Activated CD4-positive, alpha-beta T cell treated with anti-CD3 and anti-CD28 coated beads, Interleukin-2, amount 50 U/mL, for 1 hour (primary cell): ENCODE measurements at places on chromosomes 16 and 17.

GRCh38 chr17:35726127-35726952 is 5.1 kb upstream of the RASL10B start:
- DNase-seq = no peak

GRCh38 chr16:24950275-24950674 is 64.9 kb downstream of the ARHGAP17 start:
- no peak for DNase-seq

GRCh38 chr17:3799181-3799945 is 1.6 kb downstream of the ITGAE start:
- DNase-seq = no peak

DNA sequence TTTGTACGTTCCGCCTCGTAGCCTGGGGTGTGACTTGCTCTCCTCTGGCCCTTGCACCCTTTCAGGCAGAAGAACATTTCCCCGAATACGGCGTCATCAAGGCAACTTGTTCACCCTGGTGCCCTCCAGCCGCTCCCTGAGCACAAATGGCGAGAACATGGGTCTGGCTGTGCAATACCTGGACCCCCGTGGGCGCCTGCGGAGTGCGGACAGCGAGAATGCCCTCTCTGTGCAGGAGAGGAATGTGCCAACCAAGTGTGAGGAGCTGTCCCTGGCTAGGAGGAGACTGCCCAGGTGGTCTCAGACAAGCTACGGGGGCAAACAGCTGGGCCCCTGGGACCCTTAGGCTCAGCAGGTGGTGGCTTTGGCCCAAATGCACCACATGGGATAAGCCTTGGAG is 10.4 kb downstream of the LIMD2 start:
- no peak for DNase-seq

DNA sequence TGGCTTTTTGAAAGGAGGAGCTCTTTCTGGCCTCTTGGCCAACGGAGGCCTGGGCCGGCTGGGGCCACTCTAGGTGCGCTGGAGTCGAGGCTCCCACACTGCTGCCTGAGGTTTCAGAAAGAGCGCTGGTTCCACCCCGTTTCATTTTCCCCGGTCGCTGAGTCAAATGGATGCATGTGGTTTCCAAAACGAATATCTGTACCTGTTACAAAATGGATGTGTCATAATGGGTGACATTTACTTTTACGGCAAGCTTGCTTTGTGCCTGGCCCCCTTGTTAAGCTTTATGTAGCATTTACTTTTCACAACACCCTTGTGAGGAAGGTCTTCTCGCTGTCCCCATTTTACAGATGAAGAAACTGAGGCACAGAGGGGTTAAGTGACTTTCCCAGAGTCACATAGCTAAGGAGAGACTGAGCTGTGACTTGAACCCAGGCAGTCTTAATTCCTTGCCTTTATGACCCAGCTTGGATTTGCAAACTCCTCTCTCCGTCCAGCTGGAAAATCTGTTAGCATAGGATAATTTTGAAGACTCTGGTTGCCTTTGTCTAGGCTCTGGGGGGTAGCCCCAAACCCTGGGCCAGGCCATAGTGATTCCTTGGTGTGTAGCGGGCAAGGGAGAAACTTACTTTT is 10.6 kb downstream of the KSR1 start:
- peak; percentile 38 for DNase-seq

- DNase-seq = no peak
These were observed 88.8 kb downstream of the LITAF start for GRCh38 chr16:11497851-11498289.

DNA sequence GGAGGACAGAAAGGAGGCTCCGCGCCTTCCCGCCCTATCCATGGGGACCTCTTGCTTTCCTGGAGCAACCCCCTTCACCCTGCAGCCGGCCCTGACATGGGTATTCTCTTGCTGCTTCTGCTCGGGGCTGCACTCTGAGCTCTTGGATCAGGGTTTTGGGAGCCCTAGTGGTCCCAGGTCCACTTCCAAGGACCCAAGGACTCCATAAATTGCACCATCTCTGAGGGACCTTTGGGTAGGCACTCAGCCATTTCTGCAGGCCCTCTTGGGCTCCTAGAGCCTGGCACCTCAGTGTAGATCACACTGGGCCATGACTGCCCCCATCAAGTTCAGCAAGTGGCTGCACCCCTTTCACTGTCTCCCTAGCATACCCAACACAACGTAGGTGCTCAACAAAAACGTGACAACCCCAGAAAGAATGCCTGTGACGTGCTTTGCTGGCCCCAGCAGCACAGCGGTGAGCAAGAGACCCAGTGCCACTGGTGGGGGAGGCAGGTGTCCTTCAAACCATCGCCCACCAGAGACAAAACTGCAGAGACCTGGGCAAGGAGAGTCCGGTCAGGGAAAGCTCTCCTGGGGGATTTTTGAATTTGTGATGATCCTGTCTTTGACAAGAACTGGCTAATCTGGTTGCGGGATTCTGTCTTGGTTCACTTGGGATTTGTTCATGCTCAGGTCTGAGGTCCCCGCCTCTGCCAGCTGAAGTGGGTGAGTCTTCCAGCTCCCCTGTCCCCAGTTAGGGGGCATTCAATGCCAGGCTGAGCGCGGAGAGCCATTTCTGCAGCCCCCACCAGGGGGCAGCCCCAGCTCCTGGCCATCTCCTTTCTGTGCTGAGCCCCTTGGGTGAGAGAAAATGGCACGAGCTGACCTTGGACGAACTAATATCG is 2.5 kb upstream of the RAB11FIP4 start:
- DNase-seq = peak; percentile 42

DNA sequence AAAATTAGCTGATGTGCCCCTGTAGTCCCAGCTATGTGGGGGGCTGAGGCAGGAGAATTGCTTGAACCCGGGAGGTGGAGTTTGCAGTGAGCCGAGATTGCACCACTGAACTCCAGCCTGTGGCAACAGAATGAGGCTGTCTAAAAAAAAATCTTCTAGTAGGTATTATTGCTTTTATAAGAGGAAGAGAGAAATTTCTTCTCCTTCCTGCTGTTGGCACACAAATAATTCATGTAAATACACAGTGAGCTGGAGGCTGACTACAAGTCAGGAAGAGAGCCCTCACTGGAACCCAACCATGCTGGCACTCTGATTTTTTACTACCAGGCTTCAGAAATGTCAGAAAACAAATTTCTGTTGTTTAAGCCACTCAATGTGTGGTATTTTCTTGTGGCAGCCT is 6.7 kb downstream of the PRDM7 start:
- DNase-seq = no peak

DNA sequence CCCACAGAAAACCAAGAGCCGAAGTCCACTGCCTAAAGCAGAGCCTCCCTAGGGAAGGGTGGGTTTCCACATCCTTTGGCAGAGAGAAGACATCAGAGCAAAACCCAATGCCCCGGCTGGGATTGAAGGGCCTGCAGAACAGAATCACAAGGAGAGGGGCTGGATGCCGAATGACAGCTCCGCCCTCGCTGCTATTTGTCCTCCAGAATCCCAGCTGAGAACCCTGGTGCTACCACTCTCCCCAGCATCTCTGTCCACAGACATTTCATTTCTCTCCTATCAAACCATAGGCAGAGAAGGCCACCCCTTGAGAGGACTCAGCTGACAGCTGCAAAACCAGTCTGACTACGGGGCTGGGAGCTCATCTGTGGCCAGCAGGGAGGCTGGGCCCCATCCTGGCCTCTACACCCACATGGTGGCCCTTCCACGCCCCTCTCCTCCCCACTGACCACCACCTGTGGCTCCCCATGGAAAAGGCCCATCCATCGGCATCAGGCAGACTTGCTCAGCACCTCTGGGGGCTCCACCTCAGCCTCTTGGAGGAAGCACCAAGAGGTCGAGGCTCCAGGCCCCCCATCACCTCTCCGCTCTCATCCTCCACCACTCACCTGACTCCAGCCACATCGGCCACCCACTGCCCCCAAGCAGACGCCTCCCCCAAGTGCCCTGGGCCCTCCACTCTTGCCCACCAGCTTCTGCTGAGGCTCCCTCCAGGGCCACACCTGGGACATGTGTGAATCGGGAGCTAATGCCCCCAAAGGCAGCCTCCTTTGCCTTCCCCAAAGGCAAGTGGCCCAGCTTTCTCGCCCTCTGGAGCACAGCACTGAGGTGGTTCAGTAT is 288.5 kb downstream of the C16orf95 start:
- no peak for DNase-seq

- no peak for DNase-seq
These were observed 19.2 kb upstream of the SREBF1 start for GRCh38 chr17:17855976-17856375.

GRCh38 chr16:3509470-3509928 is 8.7 kb downstream of the CLUAP1 start:
- DNase-seq = peak; percentile 78

- DNase-seq = no peak
These were observed 4.2 kb upstream of the CDH1 start for GRCh38 chr16:68732741-68733399.

- DNase-seq = peak; percentile 68
These were observed 30.1 kb downstream of the GNGT2 start for GRCh38 chr17:49180303-49180702.

GRCh38 chr17:30309591-30309990 is 17.8 kb upstream of the BLMH start:
- no peak for DNase-seq

DNA sequence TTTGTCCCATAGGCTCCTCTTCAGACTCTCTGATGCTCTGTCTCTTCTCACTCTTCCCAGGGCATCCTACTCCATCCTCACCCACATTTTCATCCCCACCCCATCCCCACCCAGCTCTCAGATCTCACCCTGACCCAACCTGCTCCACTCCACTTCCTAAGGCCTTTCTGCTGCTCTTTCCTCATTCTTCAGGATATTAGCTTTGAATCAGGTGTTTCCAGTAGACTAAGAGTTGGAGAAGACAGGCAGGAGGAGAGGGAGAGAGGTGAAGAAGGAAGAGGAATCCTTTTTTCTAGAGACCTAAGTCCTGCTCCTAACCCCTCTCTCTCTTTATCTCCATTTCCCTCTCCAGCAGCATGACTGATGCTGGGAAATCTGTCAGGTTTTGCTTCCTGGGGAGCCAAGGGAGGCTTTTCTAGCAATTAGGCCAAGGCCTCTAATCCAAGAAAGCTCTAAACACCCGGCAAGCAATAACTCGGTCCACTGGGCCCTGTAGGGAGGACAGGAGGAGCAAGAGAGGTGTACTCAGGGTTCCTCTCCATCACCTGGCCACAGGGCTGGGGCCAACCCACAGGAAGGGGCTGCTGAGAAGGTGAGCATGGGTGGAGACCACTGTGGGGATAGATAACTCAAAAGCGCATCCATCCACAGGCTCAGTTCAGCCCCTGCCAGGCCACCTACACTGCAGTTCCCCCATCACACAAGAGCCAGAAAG is 133.3 kb downstream of the TMEM132E start:
- DNase-seq = no peak

DNA sequence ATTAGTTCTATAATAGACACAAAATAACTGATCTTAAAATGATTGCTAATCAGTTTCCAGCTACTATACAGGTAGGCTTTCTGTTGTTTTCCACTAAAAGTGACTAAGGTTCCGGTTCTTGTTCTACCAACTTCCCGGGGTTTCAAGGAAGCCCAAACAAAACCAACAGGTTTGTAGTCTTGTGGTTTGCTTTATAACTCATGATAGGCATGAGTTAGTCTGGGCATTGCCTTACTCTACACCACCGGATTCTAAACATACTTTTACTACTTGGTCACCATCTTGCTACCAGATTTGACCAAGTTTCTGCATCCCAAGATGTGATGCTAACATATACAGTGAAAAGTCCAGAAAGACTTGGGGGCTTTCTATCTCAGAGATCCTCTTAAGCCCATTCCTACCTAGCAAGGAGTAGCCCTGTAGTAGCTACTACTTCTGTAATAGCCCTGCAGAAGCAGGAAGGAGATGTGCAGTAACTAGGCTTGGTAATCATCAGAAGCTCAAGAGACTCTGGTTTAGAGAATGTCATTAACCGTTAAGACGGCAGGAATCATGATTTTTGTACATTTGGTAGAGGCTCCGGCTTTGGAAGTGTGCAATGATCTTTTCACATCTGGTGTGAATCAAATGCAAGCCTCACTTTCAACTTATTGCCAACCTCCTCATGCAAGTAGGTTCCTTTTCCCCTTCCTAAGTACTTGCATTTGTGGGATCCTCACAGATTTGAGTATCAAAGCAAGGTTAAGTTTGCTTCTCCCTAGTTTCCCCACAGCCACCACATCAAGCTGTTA is 1.6 kb downstream of the FAM117A start:
- DNase-seq = no peak

GRCh38 chr16:73142053-73142854 is 94.3 kb upstream of the ZFHX3 start:
- DNase-seq = no peak

- DNase-seq = no peak
These were observed 2.2 kb downstream of the WDR81 start for GRCh38 chr17:1726626-1727257.

DNA sequence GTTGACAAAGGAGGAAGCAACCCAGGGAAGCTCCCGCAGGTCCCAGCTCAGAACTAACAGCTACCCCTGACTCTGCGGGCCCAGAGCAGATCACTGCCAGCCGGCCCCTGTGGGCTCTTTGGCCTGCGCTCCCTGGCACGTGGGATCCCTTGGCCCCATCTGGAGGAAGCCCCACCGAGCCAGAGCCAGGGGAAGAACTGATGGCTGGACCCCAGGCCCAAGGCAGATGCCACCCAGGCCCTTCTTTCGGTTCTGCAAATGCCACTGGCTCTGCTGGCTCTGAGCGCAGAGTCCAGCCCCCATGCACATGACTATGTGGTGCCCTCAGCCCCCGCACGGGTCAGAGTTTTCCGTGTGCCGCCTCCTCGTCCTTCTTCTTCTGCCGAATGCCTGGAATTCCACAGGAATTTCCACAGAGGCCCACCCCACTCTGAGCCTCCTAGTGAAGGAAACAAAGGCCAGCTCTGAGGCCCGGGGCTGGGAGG is 35.8 kb upstream of the SNN start:
- DNase-seq = no peak

- no peak for DNase-seq
These were observed 28.3 kb downstream of the MAP2K4 start for GRCh38 chr17:12048843-12049473.

DNA sequence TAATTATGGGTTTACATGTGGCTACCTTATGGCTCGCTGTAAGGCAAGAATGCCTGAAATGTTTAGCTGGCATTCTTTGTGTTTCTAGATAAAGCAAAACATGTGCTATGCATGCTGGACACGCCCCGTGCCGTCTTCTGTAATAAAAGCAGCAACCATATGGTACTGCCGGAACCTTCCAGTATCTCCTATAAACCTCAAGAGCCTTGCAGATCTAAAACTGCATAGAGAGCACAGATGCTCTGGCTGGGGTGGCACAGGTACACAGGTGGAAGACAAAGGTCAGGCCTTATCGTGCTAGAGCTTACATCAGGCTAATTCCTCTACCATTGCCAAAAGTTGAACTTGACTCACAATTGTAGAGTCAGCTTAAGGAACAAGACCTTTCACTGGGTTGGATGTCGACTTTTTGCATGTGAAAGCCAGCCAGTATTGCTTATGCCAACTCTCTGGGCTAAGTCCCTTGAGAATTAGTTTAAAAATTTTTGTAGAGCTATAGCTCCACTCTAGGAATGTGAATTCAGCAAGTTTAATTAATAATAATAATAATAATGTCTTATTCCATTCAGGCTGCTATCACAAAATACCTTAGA is 187.4 kb upstream of the CACNG5 start:
- no peak for DNase-seq

GRCh38 chr17:3544365-3544764 is 13.2 kb downstream of the TRPV3 start:
- DNase-seq = no peak
